ENCODE measurements at places on chromosomes 11 and 22.

DNA sequence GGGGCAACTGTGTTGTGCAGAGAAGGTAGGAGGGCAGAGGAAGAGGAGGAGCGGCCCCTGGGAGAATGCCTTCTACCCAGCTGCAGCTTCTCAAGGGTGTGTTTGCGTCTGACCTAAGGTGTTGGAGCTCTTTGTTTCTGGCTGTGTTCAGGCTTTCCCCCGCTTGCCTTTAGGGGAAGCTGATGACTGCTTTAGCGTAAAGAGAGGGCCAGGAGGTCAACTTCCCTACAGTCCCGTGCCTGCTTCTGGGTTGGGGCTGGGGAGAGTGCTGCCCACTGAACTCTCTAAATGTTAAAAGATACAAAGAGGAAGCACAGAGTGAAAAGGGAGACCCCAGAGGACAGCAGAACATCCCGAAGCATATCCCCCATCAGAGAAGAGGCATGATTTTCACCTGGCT lies 99.2 kb downstream of the PTPRJ start:
- no peak for DNase-seq

DNA sequence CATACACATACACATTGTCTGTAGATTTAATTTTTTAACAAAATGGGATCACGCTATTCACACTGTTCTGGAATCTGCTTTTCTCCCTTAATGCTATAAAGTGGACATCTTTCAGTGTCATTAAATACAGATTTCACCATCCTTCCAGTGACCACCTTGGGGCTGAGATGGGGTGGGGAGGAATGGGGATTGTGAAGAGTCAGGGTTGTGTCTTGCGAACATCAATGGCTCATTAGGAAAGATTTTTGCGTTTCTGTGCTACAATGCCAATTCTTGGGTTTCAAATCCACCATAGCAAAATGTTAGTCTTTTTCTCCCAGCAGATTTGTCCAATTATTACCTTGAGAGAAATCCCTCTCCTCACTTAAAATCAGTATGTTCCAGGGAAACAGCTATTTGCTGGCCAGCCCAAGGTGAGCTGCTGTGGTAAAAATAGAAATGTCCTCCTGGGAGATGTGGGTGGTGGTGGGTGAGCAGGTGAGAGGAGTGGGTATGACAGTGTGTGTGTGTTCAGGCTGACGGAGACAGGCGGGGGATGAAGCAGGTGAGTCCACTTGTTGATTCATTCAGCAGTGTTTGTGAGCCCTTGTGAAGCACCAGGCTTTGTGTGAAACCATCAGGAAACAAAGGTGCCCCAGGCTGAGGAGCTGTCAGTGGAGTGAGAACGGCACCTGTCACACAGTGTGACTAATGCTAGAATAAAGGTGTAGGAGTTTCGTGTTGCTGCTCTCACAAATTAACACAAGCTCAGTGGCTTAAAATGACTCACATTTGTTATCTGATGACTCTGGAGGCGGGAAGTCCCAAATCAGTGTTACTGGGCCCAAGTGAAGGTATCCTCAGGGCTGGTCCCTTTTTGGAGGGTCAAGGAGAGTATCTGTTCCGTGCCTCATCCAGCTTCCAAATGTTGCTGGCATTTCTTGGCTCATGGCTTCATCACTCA lies 1.7 kb upstream of the CBX6 start:
- no peak for DNase-seq

DNA sequence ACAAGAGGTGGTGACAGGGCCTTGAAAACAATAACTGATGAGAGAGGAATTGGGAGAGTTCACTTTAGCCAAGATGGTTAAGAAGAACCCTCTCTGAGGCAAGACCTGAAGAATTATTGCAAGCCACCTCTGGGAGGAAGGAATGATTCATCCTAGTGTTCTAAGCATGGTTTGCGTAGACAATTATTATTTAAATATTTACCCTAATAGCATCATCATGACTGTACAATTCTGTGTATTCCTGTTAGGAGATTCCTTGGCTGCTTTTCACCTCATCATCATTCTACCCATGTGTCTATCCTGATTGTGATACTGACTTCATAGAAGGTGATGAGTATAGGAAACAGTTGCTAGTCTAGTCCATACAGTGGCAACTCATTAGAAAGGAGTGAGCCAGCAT lies 264.4 kb downstream of the DDX10 start:
- peak; percentile 76 for DNase-seq

GRCh38 chr11:75740681-75741080 lies 23.0 kb downstream of the MOGAT2 start:
- no peak for DNase-seq

GRCh38 chr22:21907638-21908522 lies 40.4 kb upstream of the MAPK1 start:
- DNase-seq = peak; percentile 4

GRCh38 chr22:30245985-30246813 lies at the start of gene LIF:
Gene LIF (minus strand): TSS chr22:30246759. CDS start chr22:30246695, 64 bp downstream.
- DNase-seq = peak; percentile 62

DNA sequence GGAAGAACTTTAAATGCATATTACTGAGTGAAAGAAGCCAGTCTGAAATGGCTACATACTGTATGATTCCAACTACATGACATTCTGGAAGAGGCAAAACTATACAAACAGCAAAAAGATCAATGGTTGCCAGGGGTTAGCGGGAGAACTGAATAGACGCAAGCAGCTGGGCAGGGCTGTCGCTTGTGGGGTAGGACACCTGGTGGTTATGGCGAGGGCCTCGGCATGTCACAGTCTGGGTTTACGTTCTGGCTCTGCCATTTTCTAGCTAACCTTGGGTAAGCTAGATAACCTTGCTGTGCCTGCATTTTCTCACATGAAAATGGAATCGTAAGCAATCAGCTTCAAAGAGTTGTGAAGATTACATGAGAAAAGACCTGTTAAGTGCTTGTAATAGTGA lies 55.2 kb upstream of the SYT13 start:
- no peak for DNase-seq

DNA sequence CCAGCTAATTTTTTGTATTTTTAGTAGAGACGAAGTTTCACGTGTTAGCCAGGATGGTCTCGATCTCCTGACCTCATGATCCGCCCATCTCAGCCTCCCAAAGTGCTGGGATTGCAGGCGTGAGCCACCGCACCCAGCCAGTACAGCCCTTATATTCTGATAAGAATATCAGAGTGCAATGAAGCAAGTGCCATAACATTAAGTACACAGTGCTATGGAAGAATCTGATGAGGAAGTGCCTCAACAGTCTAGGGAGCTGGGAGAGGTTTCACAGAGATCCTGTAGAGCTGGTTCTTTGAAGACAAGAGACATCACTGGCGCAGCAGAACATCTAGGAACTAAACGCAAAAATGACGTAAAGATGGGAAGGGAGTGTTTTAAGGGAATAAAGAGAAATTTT lies 2.1 kb downstream of the RTCB start:
- DNase-seq = no peak

GRCh38 chr11:67534070-67534679 lies 10.9 kb upstream of the CABP2 start:
- DNase-seq = no peak

GRCh38 chr22:40220316-40221054 lies 42.8 kb downstream of the TNRC6B start:
- DNase-seq = no peak

- no peak for DNase-seq
Measured at GRCh38 chr11:94786264-94787126, 18.3 kb downstream of the AMOTL1 start.

DNA sequence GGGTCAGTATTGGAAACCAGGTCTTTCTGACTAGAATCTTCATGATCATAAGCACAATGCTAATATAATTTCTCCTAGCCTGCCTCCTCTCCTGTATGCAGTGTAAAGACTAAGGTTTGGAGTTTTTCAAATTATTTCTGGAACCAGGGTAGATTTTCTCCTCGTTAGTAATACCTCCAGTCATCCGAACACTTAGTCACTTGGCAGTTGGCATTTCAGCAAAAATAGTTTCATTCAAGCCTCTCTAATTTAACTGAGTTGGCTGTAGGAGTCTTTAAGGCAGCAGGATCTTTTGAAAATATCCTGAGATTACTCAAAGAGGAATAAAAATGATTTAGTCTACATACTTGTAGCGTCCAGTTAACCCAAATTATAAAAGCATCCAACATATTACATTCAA lies 6.3 kb downstream of the TYR start:
- DNase-seq = peak; percentile 58

GRCh38 chr22:43412808-43413795 lies 1.3 kb downstream of the MPPED1 start:
- DNase-seq = no peak

DNA sequence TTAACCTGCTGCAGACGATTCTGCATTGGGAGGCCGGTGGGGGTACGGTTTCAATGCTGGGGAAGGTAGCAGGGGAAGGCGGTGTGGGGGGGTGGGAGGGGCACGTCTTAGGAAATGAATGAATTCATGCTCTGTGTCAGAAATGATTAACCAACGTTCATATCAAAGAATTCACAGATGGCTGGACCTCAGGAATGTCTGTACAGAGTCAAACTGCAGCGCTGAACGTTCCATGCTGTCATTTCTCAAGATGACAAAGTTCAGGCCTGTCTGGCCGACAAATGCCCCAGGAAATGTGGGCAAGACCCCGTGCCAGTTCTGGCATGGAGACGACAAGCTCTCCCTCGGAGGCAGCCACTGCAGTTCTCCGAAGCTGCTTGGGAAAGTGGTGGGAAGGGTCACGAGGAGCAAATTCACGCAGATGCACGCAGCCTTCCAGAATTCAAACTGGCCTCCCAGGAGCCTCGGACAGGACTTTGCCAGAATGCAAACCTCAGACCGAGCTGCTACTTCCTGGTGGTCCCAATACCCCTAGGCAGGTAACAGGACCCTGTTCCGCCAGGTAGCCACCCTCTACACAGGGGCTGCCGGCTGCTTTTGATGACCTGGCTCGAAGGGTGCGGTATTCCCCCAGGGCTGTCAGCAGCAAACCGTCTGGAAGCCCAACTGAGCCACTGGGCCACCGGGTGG lies 81.5 kb downstream of the TRMU start:
- no peak for DNase-seq

DNA sequence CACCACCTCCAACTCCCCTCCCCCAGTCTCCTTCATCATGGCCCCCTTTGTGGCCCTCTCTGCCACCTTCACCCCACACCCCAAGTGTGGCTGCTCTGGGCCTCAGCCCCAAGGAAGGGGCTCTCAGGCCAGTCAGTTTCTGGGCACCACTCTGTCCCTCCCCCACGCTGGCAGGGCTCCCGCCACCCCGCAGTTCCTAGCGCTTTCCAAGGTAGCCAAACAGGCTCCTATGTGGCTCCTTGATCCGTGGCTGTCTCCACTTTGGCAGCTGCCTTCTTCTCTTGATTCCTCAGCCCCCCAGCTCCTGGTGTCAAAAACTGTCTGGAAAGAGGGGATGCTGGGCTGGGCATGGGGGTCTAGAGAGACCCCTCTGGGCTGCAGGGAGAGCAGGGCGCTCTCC lies 10.4 kb upstream of the CACNA1I start:
- no peak for DNase-seq
